Karpas-422 (cell line): ENCODE measurements at places on chromosomes 1 and 21.
A peak's percentile ranks its signal among the peaks of the same experiment; 100 is the strongest.

GRCh38 chr1:238360474-238360873 lies 469.8 kb upstream of the ZP4 start:
- no peak for DNase-seq

DNA sequence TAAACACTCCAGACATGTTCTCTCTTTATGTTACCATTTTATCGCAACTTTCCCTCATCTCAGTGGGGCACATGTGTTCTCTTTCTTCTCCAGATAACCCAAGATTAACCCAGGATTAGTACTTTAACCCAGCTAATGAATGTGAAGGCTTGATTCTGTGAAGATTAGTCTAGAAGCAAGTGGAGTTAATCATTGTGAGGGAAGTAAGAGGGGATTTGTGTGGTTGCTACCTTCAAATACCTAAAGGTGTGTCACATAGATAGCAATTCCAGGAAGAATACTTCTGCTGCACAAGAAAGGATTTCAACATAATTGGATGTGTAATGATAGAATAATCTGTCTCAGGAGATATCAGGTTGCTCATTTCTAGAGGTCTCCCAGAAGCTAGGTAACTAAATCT lies 327.1 kb downstream of the PBX1 start:
- no peak for DNase-seq

DNA sequence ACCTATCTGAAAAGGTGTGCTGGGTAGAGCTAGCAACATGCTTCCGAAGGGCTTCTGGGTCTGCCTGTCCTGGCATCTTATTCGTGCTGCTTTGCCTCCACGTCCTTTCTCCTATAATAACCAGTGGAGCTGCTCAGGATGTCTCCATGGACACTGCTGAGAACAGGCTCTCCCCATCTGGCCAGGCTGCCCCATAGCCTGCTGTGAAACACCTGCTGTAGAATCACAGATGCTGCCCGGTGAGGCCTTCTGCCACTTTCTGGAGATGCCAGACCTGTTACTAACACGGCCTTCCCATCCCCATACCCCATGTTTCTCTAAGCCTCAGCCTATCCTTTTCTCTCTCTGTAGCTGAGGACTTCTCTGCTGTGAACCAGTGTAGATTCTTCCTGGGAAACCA lies 120.5 kb downstream of the IER5 start:
- no peak for DNase-seq

- DNase-seq = peak; percentile 41
Observed at GRCh38 chr1:16717336-16718098, 22.8 kb upstream of the RNU1-4 start.
